Peyer's patch (tissue), 4 donors: ENCODE measurements at places on chromosomes 16 and 17. TPM values are rescaled to one million over a fixed set of nuclear protein-coding genes. Genes with fewer than 3 reads are reported as not detected.

GRCh38 chr16:87856791-87857228, 12.5 kb downstream of the SLC7A5 start:
- no peak for DNase-seq

GRCh38 chr16:57866529-57866918, 64.2 kb upstream of the KIFC3 start:
- no peak for DNase-seq

GRCh38 chr16:51045186-51045585, 105.9 kb downstream of the SALL1 start:
- no peak for DNase-seq

DNA sequence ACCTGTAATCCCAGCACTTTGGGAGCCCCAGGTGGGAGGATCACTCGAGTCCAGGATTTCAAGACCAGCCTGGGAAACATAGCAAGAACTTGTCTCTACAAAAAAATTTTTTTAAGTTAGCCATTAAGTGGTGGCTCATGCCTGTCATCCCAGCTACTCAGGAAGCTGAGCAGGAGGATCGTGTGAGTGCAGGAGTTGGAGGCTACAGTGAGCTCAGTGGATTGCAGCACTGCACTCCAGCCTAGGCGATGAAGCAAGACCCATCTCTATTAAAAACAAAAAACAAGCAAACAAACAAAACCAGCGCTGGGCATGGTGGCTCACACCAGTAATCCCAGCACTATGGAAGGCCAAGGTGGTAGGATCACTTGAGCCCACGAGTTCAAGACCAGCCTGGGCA, 38.0 kb downstream of the HEATR3 start:
- DNase-seq, result no peak

- DNase-seq, result peak; percentile 93
Measured at GRCh38 chr16:30377812-30378235, 3.2 kb downstream of the MYL11 start.

DNA sequence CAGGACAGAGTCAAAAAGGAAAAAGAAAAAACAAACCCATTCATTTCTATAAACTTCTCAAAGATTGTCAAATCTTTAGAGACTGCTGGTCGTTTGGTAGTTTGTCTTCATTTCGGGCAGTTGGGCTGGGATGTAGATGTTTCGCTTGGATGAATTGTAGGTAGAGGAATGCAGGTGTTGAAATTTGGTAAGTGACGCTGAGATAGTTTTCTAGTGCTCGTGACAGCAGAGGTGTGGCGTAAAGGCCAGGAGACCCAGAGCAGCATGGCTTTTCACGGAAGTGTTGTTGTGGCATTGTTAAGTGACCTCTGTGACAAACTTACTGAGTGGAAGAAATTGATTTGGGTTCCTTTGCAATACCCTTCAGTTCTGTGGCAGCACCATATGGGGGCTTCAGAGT, 78.2 kb upstream of the CLEC18A start:
- no peak for DNase-seq

- DNase-seq, result no peak
Measured at GRCh38 chr17:2391597-2392251, 9.1 kb downstream of the MNT start.

DNA sequence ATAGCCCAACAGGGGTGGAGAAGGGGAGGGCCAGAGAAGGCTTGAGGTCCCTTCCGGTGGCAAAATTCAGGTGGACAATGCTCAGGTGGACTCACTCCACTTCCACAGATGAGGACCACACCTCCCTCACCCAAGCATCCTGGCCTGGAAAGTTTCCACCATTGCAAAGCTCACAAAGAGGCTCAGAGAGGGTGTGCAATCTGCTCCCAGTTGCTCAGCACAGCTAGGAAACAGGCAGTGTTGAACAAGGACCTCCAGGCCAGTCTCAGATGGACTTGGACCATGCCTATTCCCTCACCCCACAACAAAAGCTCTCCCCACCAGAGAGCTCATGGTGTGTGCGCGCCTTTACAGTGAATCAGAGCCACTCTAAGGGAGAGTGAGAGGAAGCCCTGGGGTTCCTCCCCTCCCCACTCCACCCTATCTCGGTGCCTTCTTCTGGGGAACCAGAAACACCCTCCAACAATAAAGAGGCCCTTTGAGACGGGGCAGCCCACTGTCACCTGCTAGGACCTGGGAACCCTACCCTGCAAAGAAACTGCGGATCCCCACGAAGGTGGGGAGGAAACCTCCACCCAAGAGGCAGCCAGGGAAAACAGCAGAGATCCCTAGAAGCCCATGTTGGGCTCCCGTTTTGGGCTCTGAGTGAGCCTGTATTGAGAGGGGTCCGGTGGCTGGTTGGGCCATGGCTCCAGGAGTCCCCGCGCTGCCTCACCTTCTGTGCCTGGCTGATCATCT, 1.6 kb downstream of the FAM83G start:
- DNase-seq, result no peak

DNA sequence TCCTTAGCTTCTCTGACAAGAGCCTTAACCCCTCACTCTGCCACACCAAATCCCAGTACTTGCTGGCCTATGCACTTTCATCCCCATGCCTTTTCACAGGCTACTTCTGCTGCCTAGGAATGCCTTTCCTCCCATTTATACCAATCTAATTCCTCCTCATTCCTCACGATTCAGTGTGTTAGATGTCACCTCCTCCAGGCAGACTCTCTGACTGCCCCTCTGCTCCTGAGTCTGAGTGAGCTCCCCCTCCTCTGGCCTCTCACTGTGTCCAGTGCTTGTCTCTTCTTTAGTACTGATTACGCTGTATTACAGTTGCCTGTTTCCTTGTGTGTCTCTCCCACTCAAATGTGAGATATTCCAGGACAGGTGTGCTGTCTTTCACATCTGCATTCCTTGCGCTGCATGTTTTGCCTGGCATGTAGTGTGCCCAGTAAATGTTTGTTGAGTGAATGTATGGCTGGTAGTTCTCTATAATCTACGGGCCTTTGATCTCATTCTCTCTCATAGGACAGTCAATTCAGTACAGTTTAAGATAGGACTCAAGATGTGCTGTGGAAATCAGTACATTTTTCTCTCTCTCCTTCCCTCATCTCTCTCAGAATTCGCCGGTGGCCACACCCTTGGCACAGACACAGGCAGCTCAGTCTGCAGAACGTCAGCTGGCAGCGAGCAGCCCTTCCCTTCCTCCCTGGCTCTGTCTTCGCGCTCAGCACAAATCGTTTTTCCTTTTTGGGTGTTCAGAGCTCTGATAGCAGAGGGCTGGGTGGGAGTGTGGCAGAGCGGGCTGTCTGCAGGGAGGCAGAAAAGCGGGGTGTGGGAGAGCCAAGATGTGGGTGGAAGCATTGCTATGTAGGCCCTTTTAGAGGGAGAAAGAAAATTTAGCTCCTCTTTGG, 18.5 kb downstream of the ARL4D start:
- DNase-seq, result no peak

The SMIM22 gene
- total RNA-seq, result 90.0 TPM

The SEPTIN1 gene
- total RNA-seq, result 8.4 TPM

The DLX3 gene
- total RNA-seq, result not detected

The CENPT gene
- total RNA-seq, result 122 TPM

The PMP22 gene
- 346 TPM for total RNA-seq

The KCTD19 gene
- total RNA-seq, result not detected

The TPPP3 gene
- total RNA-seq, result 26.4 TPM

The IL17C gene
- total RNA-seq, result not detected
